Dermis blood vessel endothelial cell (primary cell): ENCODE measurements at places on chromosomes 7 and 10. TPM values are rescaled to one million over a fixed set of nuclear protein-coding genes. Genes with fewer than 3 reads are reported as not detected.

DNA sequence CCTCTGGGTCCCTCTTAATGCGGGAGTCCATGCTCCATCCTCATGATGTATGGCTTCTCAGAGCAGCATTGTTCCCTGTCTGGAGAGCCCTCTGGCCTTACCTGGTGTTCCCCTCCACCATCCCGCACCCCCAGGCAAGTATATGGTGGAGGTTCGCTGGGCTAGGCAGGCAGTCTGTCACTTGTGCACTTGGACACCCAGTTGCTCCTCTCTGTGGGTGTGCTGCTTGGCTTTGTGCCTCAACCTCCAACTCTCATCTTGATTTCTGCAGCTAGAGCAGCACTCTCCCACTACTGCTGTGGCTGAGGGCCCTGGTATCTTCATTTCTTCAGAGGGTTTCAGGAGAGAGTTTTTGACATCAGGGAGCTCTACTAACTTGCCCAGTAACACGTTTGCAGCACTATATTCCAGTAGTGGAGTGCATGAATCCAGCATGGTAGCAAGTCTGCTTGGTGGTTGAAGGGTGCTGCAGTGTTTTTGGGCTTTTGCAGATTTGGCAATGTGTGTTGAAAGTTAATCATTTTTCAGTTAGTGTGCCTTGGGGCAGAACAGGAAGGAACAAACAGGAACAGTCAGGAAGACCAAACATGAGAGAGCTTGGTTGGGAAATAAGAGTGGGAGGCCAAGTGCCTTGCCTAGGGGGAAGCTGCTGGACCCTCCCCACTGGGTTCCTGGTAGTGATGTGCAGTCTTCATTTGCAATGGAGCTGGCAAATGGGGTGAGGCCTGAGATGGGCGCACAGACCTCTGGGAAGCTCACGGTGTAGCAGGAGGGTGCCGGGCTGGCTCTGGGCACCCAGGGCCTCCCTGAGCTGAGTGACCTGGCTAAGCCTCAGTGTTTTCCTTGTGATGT, 37.4 kb downstream of the TSPAN14 start:
- no peak for DNase-seq

GRCh38 chr10:72483471-72483870, 128.8 kb upstream of the DNAJB12 start:
- no peak for DNase-seq

DNA sequence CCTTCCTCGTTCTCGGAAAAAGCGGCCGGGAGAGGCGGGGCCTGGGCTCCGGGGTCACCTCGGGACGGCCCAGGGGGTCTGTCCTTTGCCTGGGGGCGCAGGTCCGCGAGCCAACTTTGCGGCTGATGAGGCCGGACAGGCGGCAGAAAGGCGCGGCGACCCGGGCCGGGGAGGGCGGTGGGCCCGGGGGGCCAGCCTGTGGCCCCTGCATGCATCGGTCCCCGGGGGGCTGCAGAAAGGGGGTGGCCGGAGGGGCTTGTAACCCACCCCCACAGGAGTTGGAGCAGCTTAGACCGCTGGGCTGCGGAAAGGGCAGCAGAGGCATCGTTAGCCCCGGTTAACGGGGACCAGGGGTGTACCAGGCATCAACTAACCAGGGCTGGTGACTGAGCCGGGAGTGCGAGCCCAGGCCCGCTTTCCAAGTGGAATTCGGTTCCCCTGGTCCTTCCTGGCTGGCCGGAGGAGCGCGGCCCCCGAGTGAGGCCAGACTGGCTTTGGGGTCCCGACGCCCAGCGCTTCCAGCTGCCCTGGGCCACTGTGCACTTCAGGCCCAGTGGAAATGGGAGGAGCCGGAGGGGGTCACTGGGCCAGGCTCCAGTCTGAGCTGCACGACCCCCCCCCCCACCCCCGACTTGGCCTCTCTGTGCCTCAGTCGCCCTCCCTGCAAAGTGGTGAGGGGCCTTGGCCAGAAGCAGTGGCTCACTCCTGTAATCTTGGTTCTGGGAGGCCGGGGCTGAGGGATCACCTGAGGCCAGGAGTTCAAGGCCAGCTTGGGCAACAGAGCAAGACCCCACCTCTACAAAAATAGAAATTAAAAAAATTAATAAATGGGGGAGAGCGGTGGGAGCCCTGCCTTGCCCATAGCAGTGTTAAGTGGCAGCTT, 919 bp downstream of the SLC29A4 start:
- no peak for DNase-seq

PAX4 gene
- total RNA-seq: 0.09 TPM in 1 of 2 replicates, not detected in the other

SLC29A4 gene
- total RNA-seq: 1.0 and 2.7 TPM in 2 replicates

TAS2R3 gene
- total RNA-seq: 0.74 and 2.0 TPM in 2 replicates
